ENCODE measurements at places on chromosomes 11 and 22.

DNA sequence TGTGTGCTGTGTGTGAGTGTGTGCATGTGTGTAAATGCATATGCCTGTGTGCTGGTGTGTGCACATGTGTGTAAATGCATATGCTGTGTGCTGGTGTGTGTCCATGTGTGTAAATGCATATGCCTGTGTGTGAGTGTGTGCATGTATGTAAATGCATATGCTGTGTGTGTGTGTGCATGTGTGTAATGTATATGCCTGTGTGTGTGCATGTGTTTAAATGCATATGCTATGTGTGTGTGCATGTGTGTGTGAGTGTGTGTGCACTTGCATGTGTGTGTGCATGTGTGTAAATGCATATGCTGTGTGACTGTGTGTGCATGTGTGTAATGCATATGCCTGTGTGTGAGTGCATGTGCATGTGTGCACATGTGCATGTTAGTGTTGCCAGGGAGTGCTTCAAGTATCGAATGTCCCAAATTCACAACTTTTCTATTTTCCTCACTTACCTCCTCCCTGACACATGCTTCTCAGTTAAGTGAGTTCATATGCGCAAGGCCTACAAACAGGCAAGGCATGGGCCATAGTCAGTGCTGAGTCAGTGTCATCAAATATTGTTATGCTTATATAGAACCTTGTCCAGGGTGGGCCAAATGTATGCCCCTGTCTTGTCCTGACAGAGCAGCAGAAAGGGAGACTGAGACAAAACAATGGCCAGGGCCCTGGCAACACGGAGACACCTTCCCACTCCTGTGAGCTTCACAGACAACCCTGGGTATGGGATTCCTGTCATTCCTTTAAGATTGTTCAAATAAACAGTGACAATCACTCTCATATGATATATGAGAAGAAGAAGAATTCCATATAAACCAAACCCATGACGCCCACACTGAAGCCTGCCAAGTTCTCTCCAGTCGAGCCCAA is 38.6 kb downstream of the GGTLC2 start:
- DNase-seq = no peak

GRCh38 chr22:19769393-19769715 is 8.8 kb downstream of the TBX1 start:
- DNase-seq = no peak

DNA sequence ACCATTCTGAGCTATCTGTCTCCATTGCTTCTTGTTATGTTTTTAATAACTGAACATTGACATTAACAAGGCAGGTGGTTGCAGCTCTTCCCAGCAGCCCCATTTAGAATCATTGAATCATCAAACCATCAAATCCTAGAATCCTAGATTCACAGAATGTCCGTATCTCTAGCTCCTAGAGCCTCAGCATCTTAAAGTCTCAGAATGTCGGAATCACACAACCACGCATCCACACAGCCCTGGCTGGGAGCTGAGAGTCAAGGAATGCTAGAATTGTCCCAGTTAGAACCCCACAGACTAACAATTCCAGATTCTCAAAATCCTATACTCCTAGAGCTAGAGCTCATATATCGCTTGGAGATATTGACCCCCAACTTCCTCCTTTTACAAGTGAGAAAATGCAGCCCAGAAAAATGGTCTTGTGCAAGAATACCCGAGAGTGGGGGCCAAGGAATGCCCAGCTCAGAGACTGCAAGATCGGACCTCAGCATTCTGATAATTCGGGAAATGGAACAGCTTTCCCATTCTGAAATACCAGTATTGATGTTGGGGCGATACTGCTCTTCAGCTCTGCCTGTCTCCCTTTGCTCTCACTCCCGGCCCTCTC is 38.8 kb downstream of the PDE2A start:
- no peak for DNase-seq

- no peak for DNase-seq
Observed at GRCh38 chr11:70590356-70590991, 192.1 kb downstream of the CTTN start.
